ENCODE measurements at places on chromosomes 4 and X.

GRCh38 chr4:15587649-15588048 lies 67.5 kb downstream of the FBXL5 start:
- DNase-seq: no peak

DNA sequence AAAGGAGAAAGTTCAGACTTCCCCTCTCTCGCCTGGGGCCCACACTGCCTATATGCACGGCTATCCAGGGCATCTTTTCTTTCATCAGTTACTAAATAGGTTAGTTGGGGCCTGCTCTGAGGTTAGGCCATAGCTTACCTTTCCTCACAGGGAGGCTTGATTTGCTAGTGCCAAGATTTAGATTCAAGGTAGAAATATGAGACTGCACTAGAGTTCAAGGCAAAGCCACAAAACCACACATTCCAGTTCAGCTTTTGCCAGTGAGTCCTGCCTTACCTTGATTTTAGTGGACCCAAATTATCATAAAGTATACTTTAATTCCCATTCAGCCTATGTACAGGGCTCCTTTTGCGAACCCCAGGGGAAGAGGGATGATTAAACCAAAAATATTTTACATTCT lies 762.8 kb downstream of the PDHA2 start:
- DNase-seq: no peak

- no peak for DNase-seq
Measured at GRCh38 chr4:150495550-150495949, 86.4 kb upstream of the MAB21L2 start.

GRCh38 chrX:45379236-45379635 lies 178.6 kb upstream of the DIPK2B start:
- no peak for DNase-seq

DNA sequence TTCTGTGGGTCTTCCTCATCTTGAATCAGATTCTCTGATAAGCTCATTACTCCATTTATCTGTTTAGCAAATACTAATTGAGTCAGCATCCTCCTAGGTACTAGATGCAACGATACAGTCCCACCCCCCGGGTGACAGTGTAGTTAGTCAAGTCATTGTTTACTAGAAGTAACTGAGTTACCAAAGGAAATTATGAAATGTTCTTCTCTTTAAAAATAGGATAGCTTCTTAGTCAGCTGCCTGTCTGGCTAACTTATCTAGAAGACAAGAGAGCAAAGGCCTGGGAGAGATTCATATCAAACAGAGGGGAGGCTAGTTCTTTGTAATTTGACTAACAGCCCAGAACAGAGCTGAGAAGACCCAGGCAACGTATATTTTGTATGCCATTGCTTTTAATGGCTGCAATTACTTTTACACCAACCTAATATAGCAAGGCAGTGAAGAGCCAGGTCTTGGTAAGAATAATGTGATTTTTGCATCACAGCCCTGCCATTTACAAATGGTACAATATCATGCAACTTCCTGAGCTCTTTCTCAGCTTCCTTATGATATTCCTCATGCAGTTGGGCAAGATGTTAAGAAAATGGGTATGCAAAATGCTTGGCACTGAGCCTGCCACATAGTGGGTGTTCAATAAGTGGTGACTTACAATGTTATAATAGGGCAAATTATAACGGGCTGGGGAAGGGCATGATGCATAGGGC lies 149.9 kb downstream of the CHIC2 start:
- peak; percentile 41 for DNase-seq

GRCh38 chr4:123547216-123548165 lies 150.9 kb downstream of the SPRY1 start:
- DNase-seq: no peak

DNA sequence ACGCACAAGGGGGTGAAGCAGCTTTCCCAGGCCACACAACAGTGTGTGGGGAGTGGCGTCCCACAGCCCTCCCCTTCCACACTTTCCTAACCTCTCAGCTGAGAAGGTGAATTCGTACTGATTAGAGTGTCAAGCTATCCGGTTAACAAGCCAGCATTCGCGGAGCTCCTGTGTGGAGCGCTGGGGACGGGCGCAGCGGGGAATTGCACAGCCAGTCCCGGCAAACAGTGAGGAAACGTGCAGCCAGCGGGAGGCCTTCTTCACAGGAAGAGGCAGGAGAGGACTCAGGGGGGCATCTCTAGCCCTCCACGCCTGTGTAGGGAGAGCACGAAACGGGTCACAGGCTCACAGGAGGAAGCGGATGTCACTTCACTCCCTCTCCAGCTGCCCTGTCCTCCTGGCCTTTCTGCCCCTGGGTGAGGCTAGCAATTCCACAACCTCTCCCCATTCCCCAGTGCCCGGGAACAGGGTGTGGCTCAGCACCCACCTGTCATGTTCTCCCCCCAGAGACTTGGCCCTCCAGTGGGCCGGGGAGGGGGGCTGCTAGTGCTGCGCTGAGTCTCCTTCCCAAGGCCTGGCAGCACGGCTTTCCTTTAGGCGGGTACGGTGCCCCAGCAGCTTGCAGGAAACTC lies 117.3 kb downstream of the CPZ start:
- no peak for DNase-seq

- peak; percentile 18 for DNase-seq
Measured at GRCh38 chrX:70998411-70999027, 67.6 kb upstream of the SLC7A3 start.

DNA sequence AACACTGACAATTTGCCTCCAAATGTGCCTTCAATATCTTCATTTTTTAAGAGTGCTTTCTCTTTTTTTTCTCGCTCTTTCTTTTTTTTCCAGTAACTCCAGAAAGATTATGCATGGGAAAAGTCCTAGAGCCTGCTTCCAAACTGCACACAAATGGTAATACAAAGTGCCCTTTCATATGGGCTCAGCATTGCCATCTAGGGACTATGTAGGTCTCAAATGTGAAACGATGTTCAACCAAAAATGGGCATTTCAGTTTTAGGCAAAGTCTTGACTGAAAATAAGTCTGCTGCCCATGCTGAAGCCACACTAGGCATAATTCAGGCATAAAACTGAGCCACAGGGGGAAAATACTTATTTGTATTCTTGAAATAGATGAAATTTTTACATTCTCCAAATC lies 65.6 kb downstream of the SYNPO2 start:
- no peak for DNase-seq

DNA sequence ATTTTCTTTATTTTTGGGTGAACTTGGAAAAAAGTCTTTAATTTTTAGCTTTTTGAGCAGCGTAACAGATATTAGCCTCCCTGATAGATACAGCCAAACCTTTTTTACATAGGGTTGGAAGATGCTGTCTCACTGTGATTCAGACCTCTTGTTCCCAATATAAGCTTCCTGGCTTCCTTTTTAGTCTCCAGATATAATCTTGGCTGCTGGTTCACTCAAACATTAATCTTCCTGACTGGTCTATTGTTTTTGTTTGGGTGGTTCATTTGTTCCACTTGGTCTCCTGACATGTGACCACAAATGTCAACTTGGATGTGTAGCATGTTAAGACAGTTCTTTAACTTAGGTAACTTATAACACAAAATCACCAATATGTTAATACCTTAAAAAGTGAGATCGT lies 23.0 kb downstream of the RPA4 start:
- no peak for DNase-seq

GRCh38 chr4:36651253-36651652 lies 369.8 kb downstream of the DTHD1 start:
- DNase-seq: no peak

DNA sequence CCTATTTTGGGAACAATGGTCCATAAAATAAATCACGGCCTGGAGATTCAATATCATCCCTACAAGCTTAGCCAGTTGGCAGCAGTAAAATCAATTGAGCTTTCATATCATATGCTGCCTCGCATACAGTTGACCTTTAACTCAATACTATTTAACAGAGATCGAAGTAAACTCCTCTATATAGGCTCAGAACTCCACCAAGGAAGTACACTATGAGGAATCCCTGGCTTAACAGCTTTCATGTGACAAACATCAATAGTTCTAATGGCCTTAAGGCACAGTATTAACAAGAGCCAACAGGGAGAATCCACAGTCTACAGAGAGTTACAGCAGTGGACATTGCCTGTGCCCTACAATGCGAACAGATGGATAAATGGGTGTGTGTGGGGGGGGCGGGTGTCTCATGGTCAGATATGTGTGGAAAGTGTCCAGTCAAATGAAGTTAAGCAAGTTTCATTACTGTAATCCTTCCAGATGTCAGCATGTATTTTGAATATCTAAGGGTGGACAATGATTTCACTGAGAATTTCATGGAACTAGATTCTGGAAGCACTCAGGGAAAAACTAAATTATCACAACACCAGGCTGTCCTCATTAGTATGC lies 98.2 kb upstream of the FAM9B start:
- no peak for DNase-seq

DNA sequence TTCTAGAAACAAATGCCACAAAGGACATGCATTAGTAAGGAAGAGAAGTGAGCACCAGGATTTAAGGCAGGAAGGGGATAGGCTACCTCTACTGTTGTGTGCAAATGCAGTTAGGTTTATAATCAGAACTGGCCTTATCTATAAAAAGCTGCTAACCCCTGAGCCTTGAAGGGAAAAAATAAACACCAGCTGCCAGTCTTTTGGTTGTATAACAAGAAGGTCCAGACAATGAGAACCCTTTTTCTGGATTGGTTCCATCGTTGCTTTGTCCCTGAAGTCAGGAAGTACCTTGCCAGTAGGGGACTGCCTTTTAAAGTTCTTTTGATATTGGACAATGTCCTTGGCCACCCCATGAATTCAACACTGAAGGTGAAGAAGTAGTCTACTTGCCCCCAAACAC lies 126.7 kb upstream of the OTUD4 start:
- DNase-seq: no peak
